Breast epithelium (tissue), 4 donors: ENCODE measurements at places on chromosomes 1 and 21. TPM values are rescaled to one million over a fixed set of nuclear protein-coding genes. Genes with fewer than 3 reads are reported as not detected.

- DNase-seq = no peak
These were observed 41.9 kb downstream of the UCK2 start for GRCh38 chr1:165869343-165869742.

DNA sequence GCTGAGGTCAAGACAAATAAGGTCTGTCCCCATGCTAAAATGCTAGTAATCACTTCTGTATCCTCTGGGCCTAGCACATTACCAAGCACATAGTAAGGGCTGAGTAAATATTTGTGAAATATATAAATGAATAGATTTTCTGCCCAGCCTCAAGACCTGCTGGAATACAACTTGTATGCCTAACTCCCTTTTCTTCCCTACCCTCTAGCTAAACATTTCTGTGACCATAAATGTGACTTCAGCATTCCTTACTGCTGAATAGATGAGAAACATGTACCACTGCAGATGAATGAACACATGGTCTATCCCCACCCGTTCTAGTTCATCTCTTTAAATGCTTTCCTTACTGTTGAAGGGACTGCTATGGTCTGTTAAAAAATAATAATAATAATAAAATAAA is 209.0 kb upstream of the HOOK1 start:
- no peak for DNase-seq

- DNase-seq = no peak
These were observed 19.7 kb upstream of the RGS7 start for GRCh38 chr1:241376701-241377100.

- no peak for DNase-seq
These were observed 404 bp downstream of the LRRC8C start for GRCh38 chr1:89633248-89633799.

DNA sequence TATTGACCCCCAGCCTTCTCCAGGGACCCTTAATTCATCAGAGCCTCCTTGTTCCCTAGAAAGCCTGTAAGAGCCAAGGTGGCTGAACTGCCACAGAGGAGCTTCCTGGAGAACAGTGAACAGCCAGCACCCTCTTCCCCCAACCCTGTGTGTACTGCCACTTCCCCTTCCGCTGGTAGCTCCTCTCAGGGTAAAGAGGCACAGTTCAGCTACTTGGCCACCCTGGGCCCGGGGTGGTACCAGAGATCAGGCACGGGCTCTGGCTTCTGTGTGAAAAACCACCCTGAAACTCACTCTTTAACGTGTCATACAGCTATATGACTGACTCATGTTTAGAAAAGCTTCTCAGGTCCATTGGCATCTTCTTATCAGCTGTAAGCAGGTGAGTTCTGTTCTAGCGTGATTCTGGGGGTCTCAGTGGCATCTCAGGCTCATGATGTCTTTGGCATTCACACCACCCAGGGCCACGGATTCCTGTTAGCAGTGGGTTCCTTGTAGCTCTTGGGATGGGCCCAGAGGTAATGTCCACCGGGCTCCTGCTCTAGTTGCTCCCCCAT is 22.4 kb downstream of the ARMH1 start:
- no peak for DNase-seq

DNA sequence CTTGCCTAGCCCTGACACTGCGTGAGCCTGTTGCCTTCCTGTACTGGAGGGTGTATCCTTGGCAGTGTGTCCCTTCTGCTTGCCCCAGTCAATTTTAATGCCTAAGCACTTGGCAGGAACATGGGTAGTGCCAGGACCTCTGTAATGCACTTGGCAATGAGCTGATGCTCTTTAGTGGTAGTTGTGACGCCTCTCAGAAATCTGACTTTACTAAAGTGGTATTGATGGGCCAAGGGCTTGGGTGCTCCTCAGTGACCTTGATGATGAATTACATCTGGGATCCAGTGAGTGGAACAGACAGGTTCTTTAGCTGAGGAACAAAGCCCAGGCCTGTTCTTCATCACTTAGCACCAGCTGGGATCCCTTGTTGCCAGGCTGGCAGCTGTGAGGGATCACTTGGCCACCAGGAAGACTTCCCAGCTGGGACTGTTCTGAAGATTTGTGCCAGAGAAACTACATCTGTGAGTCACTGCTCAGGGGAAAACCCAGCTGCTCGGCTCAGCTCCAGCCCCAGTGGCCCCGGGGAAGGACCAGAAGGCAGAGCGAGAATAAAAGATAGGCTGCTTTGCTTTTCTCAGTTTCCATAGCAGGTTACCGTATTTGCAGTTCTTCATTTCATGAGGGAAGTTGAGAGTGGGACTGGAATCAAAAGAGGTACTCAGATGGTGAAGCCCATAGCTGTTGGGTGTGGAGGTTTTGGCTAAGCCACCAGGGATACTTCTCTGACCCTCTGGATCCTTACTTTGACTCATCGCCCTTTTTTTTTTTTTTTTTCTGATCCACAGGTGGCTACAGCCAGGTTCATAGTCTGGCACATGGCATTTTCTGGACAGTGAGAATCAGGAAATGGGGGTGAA is 28.5 kb upstream of the KCNA2 start:
- DNase-seq = peak; percentile 59

DNA sequence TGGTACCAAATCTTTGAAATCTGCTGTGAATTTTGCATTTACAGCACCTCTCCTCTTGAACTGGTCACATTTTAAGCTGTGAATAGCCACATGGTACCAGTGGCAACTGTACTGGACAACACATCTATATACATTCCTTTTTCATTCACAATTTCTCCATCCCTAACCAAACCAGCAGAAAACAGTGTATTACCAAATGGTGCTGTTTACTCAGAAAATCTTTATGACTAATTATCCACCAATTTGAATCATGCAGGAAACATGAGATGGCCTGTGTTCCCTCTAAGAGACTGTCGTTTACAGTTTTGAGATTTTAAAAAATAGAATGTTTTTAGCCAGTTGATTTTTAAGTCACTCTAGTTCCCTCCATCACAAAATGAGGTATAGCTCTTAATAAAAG is 17.6 kb upstream of the CCT8 start:
- no peak for DNase-seq

DNA sequence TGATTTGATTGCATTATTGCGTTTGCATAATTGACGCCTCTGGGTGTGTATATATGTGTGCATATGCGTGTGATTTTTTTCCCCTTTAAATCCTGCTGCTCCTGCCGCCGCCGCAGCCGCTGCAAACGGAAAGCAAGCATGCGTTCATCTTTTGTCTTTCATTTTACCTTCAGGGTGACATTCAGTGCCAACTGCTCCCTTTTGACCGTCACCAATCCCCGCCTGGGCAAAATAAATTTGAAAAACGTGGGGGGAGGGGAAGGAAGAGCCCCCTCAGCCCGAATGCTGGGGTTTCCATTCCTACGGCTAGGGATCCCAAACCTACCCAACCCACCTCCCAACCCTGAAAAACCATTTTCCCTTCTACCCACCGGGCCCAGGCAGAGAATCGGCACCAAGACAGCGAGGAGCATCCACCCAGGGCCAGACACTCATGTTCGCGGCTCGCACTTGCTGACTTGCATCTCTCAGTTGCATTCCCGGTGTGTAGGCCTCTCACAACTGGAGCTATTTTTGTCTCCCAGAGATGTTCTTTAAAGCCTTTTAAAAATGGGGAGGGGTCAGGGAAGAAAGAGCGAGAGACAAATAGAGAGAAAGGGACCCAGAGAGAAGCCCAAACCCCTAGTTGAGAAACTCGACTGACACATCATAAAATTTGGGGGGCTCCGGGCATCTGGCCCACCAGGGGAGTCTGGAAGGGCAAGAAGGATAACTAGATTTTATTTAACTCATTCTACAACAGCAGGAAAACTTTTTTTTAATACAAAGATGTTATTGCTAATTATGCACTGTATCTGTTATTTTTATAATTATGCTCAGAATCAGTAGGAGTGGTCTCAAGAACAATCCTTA is 367.1 kb upstream of the ESRRG start:
- no peak for DNase-seq

DNA sequence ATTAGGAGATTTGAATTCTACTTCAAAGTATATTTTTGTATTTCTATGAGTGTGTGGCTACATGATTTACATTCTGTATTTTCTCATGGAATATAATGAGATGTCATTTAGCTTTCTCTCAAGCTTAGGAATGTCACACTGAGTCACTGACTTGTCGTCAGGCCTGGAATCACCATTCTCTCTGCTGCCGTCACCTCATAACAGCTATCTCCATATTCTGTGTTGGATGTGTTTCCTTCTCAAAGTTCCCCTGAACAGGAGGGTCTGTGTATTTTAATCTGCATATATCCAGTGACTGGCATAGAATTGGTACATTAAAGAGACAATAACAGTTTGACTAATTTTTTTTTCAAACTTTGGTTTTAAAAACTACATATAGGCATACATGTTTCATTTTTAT is 35.9 kb downstream of the LYPLAL1 start:
- DNase-seq = no peak

DNA sequence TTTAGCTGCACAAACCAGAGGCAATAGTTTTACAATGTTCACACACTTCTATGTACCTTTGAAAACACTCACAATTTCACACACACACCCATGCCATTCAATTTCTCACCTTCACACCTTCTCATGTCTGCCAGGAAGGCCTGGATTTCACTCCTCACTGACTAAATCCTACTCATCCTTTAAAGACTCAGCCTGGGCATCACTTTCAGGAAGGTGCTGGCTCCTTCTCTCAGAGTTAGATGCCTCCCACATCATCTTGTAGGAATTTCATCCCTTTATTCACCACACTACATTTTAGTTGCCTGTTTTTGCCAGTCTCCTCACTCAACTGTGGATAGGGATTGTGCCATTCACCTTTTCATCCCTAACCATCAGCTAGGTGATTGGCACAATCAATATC is 2.3 kb downstream of the IL20 start:
- no peak for DNase-seq

DNA sequence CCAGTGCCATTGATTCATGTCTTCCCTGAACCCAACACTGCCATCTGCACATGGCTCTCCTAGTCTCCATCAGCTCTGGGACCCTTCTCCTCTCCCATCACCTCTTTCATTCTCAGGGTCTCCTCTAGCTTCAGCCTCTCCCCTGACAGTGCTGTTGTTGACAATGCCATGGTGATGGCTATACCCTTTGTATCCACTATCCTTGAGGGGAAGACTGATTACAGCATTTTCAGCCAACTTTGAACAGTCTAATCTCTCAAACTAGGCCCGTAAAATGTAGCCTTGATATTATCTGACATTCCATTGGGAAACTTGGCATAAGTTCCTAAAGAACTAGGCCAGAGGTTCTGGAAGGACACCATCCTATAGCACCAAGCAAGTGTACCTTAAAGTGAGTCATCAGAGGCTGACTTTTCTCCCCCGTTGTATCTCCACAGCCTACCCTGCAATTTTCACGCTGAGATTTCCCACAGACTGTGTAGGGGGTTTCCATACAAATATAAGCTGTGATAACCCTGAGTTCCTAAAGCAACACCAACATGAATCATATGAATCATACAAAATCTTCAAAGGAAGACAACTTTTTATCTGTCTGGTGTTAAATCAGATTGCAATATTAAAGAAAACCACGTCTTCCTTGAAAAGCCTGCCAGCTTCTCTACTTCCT is 5.8 kb downstream of the HAO2 start:
- no peak for DNase-seq

DNA sequence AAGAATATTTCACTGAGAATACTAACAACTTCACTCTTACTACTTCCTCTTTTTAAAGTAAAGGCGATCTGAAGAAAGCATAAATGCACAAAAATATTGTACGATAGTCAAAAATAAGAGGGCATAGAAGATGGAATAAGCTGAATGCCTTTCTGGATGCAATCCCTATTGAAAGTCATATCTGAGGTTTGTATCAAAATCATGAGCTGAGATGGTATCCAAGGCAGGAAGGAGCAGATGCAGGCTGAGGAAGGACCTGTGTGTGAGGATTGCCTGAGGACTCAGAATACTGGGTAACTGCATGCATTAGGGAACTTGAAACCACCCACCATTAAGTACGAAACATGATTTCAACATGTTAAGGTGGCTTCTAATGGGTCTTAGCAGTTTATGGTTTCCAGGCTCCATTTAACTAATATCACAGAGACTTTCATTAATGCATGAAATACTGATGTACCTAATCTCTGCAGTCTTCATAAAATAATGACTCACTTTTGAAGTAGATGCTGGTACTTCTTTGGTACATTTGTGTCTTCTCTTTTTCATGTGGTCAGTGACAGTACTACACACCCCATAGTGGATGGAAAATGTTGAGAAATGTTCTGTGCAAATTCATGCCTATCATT is 29.6 kb upstream of the RGS1 start:
- no peak for DNase-seq

- DNase-seq = no peak
These were observed 133.0 kb downstream of the BACH1 start for GRCh38 chr21:29431680-29432079.

GRCh38 chr1:115929881-115930280 is 46.4 kb upstream of the SLC22A15 start:
- no peak for DNase-seq

GRCh38 chr1:182507685-182508084 is 57.7 kb downstream of the RGSL1 start:
- DNase-seq = no peak

DNA sequence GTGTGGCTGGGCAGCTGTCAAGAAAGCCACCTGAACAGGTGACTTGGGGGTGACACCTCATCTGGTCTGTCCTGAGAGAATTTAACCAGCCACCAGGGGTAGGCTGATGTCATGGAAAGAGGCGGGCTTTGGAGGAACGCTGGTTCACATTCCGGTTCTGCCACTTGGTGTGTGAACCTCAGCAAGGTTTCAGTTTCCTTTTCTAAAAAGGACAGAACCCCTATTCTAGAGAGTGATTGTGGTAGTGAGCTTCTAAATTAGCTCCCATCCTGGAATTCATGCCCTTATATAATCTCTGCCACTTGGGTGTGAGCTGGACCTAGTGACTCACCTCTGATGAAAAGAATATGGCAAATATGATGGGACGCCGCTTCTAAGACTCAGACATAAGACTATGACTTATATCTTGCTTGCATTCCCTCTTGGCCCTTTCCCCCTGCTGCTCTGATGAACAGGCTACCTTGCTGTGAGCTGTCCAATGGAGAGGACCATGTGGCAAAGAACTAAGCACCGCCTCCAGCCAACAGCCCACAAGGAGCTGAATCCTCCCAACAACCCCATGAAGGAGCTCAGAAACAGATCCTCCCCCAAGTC is 332.1 kb downstream of the RRAGC start:
- DNase-seq = no peak

DNA sequence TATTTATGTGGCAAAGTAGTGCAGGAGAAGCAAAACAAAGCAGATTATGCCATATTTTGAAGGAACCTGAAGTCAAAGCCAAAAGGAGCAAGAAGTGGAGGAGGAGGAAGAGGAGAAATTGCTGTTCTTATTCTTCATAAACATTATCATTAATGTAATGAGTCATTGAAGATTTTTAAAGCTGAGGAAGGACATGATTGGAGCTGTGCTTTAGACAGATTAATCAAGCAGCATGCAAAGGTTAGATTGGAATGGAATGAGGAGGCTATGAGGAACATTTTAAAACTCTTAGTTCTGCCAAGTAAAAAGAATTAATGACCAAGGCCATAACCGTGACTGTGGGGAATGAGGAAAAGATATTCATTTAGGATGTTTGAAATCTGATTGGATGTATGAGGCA is 33.0 kb upstream of the HSD17B7 start:
- no peak for DNase-seq

- no peak for DNase-seq
These were observed 3.7 kb upstream of the ACTRT2 start for GRCh38 chr1:3017440-3018050.

PRELP gene
- 27.4 TPM for total RNA-seq

PRRC2C gene
- 91.1 TPM for total RNA-seq

SMIM1 gene
- total RNA-seq = 4.7 TPM

PADI4 gene
- not detected for total RNA-seq

CD53 gene
- 36.1 TPM for total RNA-seq
